LoVo (cell line): ENCODE measurements at places on chromosomes 7 and 10.

DNA sequence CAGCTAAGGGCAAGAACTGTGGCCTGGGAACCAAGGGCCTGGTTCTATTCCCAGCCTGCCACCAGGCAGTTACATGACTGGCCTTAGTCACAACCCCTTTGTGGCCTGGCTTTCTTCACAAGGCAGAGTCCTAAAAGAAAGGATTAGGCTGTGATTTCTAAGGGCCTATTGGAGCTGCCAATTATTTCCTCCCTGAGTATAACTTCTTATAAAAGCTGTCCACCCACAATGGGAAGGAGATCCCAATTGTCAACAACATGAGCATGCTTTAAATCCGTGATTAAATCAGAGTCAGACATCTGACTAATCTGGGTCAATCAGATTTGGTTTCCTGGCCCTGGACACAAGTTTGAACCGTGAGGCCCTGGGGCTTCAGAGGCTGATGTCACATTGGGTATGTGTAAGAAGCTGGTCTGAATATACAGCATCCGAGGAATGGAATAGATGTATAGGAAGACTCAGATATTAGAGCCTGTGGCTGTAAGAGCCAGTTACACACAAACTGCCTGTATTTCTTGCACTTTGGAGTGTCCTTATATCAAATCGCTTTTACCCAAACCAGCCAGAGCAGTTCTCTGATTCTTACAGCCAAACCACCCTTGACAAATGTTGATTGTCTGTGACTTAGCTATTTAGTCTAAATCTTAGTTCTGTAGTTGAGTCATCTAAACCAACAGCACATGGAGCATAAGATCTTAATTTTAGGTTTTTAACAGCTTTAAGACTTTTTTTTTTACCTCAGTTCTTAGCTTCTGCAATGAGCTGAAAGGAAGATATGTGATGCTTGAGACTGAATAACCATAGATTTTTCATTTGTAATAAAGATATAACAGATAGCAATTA, 61.3 kb downstream of the ABCB4 start:
- no peak for DNase-seq

- no peak for DNase-seq
Measured at GRCh38 chr7:143487061-143487460, 9.4 kb downstream of the TAS2R41 start.

DNA sequence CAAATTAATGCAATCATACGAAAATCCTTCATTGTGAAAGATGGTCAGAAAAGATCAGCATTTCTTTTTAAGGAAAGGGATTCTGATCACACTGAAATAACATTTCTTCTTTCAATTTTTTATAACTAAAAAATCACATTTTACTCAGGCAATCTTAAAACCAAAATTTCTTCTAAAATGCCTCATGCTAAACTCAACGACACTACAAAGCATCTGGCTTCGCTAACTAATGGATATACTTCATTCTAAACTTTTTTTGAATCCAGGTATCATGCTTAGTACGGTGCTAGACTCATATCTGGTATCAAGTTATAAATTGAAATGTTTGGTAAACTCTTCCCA, 100.4 kb downstream of the CUBN start:
- DNase-seq: no peak

GRCh38 chr10:97849103-97849686, 448 bp upstream of the GOLGA7B start:
- peak; percentile 6 for DNase-seq

DNA sequence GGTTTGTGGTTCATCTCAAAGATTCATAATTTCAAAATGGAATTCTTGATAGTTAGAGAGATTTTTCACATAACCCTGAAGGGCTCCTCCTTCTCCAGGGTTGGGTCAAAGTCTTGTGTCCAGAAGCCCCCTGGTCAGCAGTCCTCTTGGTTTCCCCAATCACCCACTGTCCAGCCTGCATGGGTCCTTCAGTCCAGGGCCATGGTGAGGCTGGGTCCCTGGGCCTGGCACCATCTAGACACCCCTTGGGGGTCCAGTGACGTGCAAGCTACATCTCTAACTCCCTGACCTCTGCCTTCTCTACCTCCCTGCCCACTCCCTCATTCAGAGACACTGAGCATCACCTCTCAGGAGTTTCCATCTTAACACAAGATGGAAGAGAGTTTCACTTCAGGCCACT, 26.1 kb downstream of the ANXA8 start:
- DNase-seq: no peak

GRCh38 chr10:62073429-62073828, 171.9 kb downstream of the ARID5B start:
- no peak for DNase-seq

GRCh38 chr10:20271490-20271889, 455.3 kb downstream of the PLXDC2 start:
- no peak for DNase-seq

- peak; percentile 7 for DNase-seq
Measured at GRCh38 chr10:112775381-112775780, 174.7 kb upstream of the TCF7L2 start.

DNA sequence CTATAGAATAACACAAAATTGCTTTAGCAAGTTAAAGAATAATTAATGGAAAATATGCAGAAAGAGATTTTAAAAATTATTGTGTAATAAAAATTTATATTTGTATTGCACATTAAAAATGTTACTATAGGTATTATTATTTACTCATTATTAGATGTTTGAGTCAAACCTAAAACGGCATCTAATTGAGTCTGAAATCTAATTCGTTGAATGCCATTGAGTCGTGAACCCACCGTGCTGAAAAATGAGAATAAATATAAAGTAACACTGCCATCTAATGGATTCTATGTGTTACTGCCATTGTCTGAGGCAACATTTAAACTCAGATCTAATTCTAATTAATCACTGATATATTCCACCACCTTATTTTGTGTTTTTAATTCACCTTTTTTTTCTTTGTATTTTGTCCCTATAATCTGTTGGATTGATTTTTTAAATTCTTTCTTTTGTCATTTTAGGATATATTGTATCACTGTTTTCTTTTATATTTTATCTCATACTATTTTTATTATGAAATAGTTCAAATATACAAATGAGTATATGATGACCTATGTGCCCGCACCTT, 62.2 kb downstream of the SAMD9 start:
- DNase-seq: peak; percentile 76

DNA sequence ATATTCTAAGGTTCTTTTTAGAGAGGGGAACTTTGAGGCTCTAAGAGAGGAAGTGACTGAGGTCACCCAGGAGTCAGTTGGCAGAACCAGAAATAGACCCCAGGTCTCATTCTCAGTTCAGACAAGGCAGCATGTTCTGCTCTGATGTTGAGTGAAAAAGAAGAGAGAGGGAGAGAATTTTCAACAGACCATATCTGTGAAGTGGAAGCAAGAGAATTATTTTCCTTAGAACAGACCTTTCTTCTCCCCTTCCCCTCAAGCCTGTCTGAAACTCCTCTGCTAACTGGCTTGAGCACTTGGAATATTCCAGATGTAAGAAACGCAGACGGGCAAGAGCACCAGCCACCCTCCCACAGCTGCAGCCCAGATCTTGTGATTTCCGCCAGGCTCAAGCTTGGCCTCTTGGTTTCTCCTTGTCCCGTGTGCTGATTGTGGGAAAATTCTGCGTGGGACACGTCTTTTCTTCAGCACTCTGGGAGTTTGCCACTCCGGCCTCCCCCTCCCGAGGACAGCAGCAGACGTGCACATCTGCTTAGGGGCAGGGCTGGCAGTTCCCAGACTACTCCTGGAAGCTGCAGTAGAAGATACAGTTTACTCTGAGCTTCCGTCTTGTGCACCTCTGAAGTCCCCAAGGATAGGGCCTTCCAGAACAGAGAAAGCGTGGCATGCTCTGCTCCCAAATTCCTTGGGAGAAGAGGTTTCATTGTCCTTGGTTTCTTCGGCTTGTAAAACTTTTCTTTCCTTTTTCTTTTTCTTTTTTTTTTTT, 22.7 kb upstream of the IKZF1 start:
- no peak for DNase-seq

GRCh38 chr10:118241229-118242137, 100.6 kb downstream of the FAM204A start:
- peak; percentile 79 for DNase-seq

GRCh38 chr10:127298381-127298780, 102.0 kb upstream of the INSYN2A start:
- DNase-seq: no peak

DNA sequence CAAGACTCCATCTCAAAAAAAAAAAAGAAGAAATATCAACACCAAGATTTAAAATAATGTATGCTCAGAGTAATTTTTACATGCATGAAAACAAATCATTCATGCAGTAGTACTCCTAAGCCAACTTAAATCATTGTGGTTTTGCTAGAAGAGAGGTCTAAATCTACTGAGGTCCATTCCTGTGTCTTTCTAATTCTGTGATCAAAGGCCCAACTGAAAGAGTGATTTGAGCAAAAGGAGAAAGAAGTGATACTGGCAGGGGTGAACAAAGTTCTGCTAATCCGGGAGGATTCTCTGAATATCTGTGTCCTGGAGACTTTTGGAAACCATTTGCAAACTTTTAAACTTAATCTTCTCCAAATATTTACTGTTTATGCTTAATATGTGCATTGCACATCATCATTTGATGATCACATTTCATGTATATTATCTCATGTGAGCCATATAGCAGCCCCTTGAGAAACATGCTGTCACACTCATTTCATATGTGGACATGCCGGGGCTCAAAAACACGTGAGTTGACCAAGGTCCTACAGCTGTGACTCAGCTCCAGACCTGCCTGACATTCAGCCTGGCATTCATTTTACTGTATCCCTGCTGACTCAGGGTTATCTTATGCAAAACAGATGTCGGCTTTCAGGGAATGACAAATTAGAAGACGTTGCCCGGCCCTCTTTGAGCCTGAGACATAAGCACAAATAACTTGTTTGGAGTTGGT, 76.4 kb downstream of the FAM107B start:
- no peak for DNase-seq

- DNase-seq: no peak
Measured at GRCh38 chr7:106485031-106485551, 175.9 kb downstream of the CCDC71L start.

- no peak for DNase-seq
Measured at GRCh38 chr10:108850138-108850854, 1073.0 kb downstream of the XPNPEP1 start.

DNA sequence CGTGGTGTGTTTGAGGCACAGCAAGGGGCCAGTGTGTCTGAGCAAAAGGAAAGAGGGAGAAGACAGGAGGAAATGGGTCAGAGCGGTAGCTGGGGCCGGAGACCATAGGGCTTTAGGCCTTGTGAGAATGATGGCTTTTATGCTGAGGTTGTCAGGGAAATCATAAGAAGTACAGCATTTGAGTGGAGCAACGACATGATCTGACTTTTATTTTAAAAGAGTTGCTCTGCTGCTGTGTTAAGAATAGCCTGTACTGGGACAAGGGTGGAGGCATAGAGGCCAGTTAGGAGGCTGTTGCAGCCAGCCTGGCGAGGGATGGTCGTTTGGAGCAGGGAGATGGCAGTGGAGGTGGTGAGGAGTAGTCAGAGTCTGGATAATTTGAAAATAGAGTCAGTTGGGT, 174.3 kb downstream of the SNX10 start:
- DNase-seq: no peak

GRCh38 chr10:71269301-71270288, 49.5 kb upstream of the SLC29A3 start:
- no peak for DNase-seq

DNA sequence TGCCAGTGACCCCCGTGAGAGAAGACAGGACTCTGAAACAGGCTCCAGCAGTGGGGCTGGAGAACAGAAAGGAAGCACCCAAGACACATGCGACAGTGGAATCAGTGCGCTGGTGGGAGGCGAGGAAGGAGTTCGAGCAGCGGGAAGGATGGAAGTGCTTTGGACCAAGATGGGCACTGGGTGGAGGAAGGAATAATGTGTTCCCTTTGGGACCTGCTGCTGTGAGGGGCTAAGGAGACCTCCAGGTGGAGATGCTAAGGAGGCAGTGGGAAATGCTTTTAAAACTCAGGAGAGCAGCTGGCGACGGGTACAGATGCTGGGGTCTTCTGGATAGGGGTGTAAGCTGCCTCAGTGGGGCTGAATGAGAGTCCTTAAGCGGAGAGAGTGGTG, 109.7 kb upstream of the ANLN start:
- DNase-seq: no peak

DNA sequence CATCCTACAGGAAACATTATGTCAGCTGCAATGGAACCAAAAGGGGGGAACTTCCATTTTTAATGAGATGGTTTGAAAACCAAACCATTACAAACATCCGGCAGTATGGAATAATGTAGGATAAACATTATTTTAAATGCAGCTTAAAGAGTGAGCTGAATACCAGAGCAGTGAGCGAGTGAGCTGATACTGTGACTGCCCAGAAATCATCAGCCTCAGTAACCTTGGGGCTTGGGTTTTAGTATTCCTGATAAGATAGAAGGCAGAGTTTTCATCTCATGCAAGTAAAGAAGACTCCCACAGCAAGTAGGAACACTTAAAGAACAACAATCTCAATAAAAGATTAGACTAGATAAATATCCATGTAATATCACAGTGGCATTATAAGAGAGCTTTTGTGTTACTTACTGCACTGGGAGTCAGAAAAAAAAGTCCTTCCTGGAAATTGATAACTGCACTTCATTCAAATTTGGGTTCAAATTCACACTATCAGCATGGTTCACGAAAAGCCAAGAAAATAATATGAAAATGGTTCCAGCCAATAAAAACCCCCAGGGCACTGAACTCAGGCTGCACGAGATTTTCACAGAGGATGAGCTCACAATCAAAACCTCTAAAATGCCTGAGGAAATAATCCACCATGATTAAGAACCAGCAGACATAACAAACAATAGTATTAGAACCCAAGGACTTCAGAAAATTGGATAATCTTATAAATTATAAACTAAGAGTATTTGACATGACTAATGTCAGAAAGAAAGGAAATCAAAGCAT, 115.7 kb downstream of the MTPAP start:
- DNase-seq: no peak

- no peak for DNase-seq
Measured at GRCh38 chr10:49165821-49166483, 22.2 kb downstream of the TMEM273 start.

DNA sequence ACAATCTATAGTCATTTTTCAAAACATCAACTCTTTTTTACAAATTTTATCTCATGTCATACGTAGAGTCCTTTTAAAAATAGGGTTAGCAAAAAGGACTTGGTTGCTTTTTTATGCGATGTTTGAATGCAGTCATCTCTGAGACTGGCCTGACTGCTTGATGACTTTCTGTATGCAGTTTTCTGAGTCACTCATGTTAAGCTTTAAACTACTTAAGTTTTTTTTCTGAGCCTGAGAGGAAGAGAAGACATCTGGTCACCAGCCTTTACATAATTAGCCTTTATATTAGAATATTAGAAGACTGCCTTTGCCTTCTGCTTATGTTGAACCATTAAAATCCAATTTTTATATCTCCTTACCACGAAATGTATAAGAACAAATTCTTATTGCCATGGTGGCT, 834.4 kb upstream of the MBL2 start:
- no peak for DNase-seq

GRCh38 chr10:69668721-69669120, 38.7 kb downstream of the FAM241B start:
- no peak for DNase-seq

GRCh38 chr7:42250411-42250810, 13.4 kb upstream of the GLI3 start:
- no peak for DNase-seq

- no peak for DNase-seq
Measured at GRCh38 chr7:128215739-128216138, 25.3 kb upstream of the LEP start.

GRCh38 chr7:44633254-44634186, 27.1 kb downstream of the OGDH start:
- peak; percentile 82 for DNase-seq
